ENCODE measurements at places on chromosomes 3 and 15.
A peak's percentile ranks its signal among the peaks of the same experiment; 100 is the strongest.

- DNase-seq, result no peak
Observed at GRCh38 chr15:82272154-82272553, 9.5 kb downstream of the SAXO2 start.

DNA sequence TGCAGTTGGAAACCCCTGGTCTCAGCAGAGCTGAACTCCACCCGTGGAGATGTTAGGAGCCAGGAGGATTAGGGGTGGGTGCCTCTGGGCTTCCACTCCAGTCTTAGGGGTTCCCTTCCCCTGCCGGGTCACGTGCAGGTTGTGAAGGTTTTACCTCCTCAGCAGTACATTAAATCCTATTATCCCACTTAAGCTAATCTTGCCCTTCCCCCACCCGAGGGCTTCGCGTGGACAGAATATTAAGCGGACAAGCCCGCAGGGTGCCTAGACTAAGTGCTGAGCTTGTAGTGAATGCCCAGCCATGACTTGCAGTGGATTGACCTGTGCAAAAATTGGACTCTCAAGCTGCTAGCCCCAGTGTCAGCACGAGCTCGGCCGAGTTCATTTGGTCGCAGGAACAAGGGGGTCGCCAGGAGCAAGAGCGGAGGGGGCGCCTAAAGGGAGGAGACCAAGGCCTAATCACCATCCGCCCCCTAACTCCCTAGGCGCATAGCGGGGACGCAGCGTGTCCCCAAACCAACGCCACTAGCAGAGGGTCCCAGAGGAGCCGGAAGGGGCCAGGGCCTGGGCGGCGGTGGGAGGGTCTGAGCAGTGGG is 498 bp upstream of the SEMA4B start:
- DNase-seq, result peak; percentile 96

DNA sequence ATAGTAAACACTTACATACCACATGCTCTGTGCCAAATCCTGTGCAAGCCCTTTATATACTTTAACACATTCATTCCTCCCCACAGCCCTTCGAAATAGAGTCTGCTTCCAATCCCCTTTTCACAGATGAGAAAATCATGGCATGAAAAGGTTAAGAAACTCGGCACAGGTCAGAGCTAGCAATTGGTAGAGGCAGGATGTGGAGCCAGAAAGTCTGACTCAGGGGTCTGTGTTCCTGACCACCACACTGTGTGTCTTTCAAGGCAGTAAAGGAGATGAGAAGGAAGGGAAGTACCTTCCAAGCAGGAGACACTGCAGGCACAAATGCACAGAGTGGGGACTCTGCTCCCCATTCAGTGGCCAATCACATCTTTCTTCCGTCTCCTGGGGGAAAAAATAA is 61.1 kb downstream of the SCN11A start:
- DNase-seq, result no peak

DNA sequence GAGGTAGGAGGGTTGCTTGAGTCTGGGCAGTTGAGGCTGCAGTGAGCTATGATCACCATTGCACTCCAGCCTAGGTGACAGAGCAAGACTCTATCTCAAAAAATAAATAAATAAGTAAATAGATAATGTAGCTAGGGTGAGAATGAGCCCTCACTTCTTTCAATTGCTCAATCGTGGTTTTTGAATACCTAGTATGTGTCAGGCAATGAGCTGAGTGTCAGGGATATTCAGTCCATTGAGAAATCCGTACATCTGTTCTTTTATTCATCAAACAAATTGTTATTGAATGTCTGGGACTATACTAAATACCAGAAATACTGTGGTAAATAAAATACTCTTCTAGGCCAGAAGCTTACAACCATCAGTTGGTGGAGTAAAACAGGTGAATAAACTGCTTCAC is 6.2 kb upstream of the ZNF148 start:
- DNase-seq, result no peak

DNA sequence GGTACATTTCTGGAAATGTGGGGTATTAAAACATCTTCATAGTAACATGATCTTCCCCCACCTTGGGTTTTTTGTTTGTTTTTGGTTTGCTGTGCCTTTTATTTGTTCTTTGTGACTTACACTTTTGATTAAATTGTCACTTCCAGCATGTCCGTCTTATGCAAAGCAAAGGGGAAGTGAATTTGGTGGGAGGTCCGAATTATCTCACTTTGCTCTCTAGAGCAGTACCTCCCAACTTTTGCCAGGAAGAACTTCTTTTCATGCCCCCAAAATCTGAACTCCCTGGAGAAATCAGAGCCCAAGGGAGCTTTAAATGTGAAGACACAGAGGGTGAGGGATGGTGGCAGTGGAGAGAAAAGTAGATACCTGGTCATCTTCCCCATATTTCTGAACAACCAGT is 173.1 kb downstream of the IL5RA start:
- DNase-seq, result no peak

GRCh38 chr3:170470063-170471016 is 51.7 kb downstream of the CLDN11 start:
- peak; percentile 92 for DNase-seq

DNA sequence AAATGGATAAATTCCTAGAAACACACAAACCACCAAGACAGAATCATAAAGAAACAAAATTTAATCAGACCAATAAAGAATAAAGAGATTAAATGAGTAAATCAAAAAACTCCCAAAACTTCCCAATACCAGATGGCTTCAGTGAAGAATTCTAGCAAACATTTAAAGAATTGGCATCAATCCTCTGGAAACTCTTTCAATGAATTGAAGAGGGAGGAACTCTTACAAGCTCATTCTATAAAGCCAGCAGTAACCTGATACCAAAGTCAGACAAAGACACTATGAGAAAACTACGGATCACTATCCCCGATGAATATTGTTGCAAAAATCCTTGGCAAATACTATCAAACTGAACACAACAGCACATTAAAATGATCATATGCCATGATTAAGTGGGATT is 81.9 kb upstream of the SLCO2A1 start:
- DNase-seq, result no peak

GRCh38 chr3:134446800-134447199 is 39.0 kb downstream of the ANAPC13 start:
- DNase-seq, result no peak

DNA sequence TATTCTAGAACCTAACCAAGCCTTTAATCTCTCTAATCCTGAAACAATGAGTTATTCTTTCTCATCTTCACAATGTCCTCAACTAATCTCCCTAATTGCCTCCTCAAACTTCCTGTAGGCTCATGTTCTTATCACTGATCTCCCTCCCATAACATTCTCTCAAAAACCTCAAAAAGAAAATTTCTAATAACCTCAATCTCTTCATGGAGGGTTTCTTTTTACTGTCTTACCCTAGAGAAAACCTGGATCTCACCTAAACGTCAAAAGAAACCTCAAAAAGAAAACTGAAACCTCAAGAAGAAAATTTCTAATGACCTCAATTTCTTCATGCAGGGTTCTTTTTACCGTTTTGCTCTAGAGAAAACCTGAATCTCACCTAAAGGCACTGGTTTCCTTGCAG is 150.2 kb downstream of the GSK3B start:
- peak; percentile 45 for DNase-seq

DNA sequence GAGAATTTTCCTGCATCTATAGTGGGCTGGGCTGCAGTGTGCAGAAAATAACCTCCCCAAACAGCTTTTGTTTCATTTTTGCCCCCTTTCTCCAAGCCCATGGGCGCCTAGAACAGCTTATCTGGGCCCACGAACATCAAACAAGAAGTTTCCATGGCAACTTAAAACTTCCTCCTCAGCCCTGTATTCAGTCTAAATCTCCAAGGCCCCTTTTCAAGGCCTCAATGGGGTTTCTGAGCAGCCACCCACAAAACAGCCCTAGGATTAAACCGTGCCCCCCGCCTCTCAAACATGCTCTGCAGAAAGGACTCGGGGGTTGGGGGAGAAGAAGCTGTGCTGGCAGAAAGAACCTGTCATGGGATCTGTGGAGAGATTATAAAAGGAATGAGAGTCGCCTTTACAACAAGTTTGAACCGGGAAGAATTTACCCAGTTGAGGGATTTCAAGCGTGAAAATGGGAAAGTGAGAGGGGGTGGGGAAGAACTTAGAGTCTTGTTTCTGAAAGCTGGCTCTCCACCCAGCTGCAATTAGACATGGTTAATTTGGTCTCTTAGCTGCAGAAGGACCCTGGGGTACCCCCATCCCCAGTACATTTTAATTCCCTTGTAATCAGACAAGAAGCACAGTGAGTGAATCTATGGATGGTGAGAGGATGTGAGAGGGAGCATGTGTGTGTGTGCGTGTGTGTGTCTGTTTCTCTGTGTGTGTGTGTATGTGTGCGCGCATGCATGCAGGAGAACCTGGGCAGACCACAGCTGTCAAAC is 4.3 kb upstream of the FAM107A start:
- DNase-seq, result no peak

- DNase-seq, result peak; percentile 68
Observed at GRCh38 chr3:140898340-140899180, 43.1 kb upstream of the SLC25A36 start.

DNA sequence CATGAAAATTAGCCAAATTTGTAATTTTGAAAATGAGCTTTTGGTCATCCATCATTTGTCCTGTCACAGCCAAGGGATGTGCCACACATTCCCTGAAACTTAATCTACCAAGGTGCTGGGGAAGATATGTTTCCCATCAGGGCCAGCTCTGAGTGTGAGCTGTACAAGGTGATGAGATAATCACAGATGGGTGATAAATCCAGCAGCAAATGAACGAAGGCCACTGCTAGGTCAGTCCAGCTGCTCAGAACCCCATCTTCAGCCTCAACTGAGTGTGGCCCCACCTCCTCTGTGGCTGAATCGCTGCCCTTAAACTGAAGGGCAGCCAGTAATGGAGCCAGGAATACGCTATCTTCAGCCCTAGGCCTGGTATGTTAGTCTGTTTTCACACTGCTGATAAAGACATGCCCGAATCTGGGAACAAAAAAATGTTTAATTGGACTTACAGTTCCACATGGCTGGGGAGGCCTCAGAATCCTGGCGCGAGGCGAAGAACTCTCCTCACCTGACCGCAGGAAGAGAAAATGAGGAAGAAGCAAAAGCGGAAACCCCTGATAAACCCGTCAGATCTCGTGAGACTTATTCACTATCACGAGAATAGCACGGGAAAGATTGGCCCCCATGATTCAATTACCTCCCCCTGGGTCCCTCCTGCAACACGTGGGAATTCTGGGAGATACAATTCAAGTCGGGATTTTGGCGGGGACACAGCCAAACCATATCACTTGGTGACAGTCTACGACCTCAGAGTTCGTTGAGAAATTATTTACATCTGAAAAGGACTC is 553.0 kb downstream of the NTRK3 start:
- no peak for DNase-seq

- peak; percentile 81 for DNase-seq
Observed at GRCh38 chr15:62881056-62881455, 161.5 kb upstream of the TPM1 start.

DNA sequence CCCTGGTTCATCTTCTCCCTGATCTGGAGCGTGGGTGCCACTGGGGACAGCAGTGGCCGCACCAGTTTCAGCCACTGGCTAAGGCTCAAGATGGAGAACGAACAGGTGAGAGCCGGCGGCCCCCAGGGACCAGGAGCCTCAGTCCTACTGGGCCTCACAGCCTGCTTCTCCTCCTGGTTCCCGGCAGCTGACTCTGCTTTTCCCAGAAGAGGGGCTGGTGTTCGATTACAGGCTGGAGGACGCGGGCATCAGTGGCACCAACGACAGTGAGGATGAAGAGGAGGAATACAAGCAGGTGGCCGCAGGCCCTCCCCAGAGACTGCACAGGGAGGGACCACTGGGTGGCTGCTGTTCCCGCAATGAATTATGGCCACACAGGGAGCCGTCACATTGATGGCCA is 54.4 kb downstream of the DNAH1 start:
- no peak for DNase-seq

DNA sequence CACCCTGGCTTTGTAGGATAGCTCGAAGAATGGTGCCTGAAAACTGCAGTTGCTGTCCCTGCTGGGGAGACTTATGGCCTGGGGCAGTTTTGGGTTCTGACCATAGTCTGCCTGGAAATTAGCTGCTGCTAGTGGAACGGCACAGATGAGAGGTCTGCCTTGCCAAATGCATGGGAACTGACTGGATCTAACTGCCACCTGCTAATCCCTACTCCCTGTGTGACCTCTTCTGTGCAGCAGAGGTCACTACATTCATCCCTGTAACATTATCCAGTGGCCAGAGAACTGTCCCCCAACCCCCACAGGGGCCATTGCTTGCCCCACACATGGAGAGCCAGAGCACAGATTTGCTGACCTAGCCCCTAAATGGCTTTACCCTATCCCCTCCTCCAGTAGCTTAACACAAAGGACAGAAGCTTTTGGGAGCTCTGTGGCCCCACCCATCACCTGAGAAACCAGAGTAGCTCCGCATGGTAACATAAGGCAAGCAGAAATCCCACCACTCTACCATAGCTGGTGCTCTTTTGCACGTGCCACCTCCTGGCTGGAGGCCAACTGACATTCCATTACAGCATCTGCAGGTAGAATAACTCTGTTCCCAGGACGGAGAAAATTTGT is 840.0 kb downstream of the EPHA3 start:
- DNase-seq, result no peak

- no peak for DNase-seq
Observed at GRCh38 chr3:161558236-161558635, 61.6 kb downstream of the OTOL1 start.

DNA sequence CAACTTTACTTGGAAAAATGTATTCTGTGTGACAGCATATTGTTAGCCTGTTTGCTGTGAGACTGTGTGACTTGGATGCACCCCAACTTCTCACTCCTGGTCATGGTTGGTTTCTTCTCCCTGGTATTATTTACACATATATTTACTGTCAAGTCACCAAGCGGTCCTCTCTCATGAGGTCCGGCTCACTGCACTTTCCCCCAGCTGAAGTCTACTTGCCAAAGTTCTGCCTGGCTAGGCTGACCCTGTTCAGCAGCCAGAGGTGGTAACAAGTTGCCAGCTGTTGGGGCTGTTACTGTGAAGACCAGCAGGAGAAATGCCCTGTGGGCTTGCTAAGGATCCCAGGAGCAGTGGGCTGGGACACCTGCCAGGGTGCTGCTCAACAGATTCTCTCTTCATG is 337.5 kb downstream of the MFSD1 start:
- DNase-seq, result no peak

GRCh38 chr15:65286069-65286703 is 497 bp downstream of the PARP16 start:
- peak; percentile 66 for DNase-seq

DNA sequence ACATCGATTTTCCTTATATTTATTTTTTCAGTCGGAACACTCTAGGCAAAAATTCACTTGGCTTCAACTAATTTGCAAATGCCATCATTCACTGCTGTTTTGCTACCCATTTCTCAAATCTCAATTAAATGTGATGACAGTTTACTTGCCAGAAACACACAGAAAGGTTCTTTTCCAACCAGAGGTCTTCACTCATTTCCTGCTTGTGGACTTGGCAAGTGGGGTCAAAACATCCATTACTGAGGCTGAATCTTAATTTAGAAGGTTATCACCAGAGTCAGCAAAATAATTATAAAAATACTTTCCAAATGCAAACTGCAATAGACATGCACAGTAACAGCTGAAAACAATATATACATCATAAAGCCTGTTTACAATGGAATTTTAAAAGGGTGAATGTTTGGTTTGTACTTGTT is 625.4 kb upstream of the TBL1XR1 start:
- DNase-seq, result no peak
